ENCODE measurements at places on chromosomes 6 and 20.

DNA sequence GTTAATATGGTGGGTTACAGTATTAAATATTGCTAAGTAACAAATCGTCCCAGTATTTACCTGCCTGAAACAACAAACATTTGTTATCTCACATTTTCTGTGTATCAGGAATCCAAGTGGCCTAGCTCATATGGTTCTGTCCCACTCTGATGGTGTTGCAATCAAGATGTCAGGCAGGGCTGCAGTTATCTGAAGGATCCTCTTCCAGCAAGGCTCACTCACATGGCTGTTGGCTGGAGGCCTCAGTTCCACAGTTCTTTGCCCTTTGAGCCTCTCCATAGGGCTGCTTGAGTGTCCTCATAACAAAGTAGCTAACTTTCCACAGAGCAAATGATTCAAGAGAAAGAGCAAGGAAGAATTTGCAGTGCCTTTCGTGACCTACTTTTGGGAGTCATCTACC lies 17.7 kb downstream of the RAB22A start:
- DNase-seq: no peak

DNA sequence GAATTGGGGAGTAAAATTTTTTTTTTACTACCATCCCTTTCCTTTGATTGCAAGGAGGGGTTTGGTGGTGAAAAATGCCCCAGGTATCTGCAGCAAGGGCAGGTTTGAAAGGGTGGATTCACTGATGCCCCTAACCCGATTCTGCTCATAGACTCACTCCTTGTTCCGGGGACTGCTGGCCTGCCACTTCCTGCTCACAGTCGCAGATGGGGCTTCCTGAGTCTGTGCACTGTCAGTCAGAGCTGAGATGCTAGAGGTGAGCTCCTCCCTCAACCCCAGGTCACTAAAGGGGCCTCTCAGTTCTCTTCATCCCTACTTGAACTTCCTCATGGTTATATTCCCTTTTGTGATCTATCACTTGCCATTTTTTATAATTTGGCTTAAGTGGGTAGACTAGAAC lies 357.9 kb downstream of the FARS2 start:
- peak; percentile 46 for DNase-seq

GRCh38 chr20:63255931-63256704 lies 1.9 kb upstream of the NKAIN4 start:
- DNase-seq: no peak

DNA sequence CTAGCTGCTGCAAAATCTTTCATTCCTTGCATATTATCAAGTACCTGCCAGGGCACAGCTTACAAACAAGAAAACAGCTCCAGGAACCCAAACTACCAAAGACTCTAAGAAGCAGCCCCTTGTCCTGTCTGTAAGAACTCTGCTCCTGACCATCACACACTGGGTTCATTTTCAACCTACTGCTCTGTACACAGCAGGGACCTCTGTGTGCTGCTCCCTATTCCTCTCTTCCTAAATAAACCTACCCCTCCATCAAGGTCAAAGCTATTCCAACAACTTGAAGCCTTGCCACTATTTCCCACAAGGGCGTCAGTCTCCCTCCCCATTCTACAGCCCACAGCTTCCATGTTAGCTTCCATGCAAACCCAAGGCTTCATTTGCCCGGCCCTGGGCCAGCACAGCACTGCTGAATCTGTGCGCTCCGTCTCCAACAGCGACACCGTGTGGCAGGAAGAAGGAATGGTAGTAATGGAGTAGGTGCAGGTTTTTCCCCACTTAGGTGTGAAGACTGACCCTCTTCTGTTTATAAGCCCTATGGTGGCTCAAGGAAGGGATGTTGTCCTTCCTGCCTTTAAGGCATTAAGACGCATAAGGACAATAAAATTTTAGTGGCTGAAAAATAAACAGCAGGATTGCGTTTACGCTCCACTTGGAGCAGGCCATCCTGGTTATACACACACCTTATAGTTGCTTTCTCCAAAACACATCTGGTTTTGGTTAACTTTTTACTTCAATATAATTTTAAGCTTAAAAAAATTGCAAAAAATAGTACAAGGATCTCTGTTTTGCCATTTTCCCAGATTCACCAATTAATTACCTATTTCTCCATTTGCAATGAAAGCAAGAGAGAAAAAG lies 115.2 kb upstream of the NXT1 start:
- peak; percentile 24 for DNase-seq

- DNase-seq: no peak
Observed at GRCh38 chr20:34334654-34335407, 28.2 kb upstream of the ITCH start.

GRCh38 chr20:19330731-19331130 lies 118.3 kb downstream of the SLC24A3 start:
- DNase-seq: no peak

- DNase-seq: no peak
Observed at GRCh38 chr6:137490961-137491360, 3.2 kb downstream of the OLIG3 start.

- no peak for DNase-seq
Observed at GRCh38 chr20:57440678-57441509, 49.7 kb downstream of the RBM38 start.

GRCh38 chr6:13486679-13487121 lies 700 bp downstream of the GFOD1 start:
- DNase-seq: peak; percentile 54

GRCh38 chr6:154651656-154652055 lies 81.6 kb upstream of the SCAF8 start:
- DNase-seq: no peak

DNA sequence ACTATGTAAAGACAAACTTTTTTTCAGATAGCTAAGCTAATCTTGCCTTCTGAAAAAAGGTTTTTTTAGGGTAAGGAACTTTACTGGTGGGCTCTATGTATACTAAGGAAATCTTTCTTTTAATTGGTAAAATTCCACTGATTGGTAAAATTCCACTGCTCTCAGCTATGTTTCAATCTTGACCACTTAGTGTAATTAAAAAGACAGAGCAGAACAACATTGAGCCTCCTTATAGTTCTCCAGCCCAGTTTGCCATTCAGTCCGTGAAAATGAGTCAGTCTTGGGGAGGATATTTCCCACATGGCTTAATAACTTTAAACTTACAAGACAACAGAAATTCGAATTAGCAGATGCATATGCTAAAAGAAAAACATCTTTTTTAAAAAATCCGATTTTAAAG lies 92.7 kb downstream of the EYA4 start:
- DNase-seq: no peak

DNA sequence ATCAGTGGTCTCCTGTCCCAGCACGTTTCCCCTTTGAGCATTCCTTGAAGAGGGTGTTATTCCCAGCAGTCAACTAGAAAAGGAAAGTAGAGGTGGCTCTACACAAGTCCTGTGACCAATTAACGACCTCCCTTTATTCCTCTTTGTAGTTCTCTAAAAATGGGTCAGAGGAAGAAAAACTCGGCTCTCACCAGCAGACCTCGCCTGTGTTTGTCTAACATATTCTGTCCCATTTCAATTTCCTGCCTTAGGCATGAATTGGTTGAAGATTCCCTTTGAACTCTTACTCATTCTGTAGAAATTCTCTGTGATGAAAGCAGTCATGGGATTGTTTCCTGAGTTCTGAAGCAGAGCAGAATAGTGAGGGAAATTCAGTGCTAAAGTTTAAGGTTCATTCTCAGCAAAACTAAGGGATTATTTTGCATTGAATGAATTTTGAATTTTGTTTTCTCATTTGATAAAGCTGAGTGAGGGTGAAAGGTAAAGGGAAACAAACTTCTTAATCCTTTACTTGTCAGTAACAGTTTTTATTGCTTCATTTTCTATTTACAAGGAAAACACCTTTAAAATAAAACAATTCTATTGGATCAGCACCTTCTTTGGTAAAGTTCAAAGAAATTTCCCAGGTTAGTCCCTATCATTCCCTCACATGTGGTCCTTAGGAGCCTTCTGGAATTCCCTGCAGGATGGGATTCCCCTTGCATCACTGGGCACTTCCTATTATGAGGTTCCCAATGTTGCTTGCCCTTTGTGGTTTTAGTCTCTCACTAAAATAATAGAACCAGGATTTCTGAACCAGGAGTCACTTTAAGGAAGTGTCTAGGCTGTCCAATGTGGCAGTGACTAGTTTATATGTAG lies 105.8 kb downstream of the SLX4IP start:
- no peak for DNase-seq

- DNase-seq: no peak
Observed at GRCh38 chr6:134295953-134296553, 21.9 kb downstream of the SGK1 start.

DNA sequence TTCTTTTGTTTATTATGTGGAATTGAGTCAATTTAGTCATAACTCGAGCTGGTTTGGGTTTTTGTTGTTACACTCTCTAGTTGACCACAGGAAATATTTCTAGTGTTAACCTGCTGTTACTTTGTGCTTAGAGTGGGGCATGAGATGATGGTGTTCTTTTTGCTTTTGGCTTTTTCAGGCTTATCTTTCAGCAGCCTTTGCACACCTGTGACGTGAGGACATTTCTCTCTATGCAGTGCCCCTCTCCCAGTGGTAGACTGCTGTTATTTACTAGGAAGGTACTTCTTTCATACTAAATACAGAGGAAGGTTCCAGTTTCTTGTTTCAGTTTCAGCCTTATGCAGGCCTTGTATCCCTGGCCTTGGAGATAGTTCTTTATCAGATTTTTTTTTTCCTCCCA lies 766.8 kb upstream of the MAN1A1 start:
- no peak for DNase-seq

- no peak for DNase-seq
Observed at GRCh38 chr6:111230351-111231089, 143.2 kb downstream of the SLC16A10 start.

- DNase-seq: no peak
Observed at GRCh38 chr6:3196770-3197169, 30.7 kb downstream of the TUBB2B start.

DNA sequence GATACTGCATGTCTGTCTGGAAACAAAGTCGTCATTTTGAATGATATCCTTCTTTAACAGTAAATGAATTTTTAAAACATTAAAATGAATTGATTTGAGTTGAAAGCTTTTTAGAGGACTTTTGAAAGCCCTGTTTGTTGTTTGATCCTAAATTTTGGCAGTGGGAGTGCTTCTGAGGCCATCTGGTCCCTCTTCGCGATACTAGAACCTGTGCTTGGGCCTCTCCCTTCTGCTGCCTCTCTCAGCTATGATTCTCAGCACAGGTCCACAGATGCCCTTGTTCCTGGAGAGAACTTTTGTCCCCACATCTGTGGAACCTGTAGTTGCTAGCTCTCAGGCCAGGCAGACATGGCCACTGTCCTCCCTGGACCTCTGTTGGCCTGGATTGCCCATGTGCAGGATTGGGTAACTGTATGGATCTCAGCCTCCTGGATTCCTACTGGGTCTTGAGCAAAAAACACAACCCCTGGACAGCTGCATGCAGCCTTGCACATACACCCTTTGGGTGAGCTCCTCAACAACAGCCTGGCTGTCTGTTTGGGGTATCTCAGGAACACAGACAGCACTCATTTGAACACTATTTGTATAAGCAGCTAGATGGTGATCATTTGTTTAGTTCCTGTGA lies 21.9 kb downstream of the UST start:
- no peak for DNase-seq

GRCh38 chr6:111601886-111602285 lies 3.8 kb downstream of the TRAF3IP2 start:
- no peak for DNase-seq

- DNase-seq: no peak
Observed at GRCh38 chr6:129966125-129966524, 52.3 kb upstream of the L3MBTL3 start.

DNA sequence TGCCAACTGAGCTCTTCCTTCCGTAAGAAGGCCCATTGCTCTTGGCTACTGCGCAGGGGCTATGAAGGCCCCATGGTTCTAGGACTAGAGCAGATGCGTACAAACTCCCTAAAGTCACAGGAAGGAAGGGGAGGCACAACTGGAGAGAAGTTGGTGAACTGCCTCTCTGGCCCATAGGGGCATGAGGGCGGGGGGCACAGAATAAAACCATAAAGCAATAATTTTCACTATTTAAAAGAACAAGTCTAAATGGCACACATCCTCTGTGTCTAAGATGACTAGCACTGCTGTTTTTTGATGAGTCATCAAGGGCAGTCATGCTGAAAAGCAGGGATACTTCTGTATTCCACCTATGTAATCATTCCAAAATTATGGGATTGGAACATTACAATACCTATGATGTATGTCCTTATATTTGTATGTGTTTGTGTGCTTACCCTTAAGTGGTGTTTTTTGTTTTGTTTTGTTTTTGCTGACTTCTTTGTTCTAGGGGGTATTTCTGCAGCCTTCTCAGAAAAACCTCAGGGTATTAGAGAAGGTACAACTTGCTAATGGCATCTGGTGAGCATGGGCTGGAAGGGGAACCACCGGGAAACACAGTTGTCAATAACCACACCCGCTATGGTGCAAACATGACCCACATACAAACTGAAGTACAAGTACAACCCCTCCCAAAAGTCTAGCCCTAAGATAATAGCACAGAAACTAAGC lies 36.9 kb downstream of the B4GALT5 start:
- DNase-seq: peak; percentile 75

DNA sequence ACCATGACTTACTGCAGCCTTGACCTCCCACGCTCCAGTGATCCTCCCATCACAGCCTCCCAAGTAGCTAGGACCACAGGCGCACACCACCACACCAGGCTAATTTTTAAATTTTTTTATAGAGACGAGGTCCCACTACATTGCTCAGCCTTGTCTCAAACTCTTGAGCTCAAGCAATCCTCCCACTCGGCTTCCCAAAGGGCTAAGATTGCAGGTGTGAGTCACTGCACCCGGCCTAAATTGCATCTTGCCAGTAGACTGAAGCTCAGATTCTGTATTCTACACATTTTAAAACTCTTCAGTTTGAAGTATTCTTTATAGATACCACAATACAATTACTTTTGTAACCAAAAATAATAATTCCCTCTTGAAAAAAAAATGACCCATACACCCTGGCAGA lies 11.4 kb downstream of the NUDT3 start:
- no peak for DNase-seq

- no peak for DNase-seq
Observed at GRCh38 chr20:63551068-63551467, 2.9 kb upstream of the FNDC11 start.

DNA sequence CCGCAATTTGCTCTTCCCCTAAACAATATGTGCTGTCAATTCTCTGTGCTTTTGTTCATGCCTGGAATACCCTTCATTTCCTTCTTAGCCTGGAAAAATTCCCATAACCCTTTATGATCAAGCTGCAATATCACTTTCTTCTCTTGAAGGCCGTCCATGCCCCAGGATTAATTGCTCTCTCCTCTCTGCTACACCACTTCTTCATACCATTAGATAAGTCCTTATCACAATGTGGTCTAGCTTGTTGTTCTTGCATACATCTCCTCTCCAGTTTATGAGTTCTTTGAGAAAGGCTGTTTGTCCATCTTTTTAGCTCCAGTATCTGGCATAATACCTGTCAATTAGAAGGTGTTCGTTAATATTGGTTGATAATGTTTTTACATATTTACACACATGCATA lies 111.2 kb upstream of the SAMD5 start:
- no peak for DNase-seq

- no peak for DNase-seq
Observed at GRCh38 chr6:145015739-145016558, 719.4 kb downstream of the EPM2A start.

DNA sequence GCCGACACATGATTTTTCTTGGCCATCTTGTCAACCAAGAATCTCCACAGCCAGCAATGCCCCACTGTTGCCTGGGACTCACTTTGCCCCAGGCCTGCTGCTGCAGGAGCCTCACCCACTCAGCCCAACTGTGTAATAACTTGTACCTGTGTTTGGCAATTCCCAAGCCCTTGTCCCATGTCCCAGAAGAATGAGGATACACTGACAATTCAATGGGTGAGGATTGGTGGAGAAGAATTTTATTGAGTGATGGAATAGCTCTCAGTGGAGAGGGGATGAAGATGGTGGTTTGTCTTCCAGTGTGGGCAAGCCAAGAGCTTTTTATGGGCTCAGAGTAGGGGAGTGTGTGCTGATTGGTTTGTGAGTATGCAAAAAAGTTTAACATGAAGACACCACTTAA lies 861.9 kb downstream of the TFAP2A start:
- DNase-seq: no peak
